ENCODE measurements at places on chromosomes 11 and 22.

GRCh38 chr11:122917311-122917710, 34.8 kb downstream of the JHY start:
- no peak for DNase-seq

DNA sequence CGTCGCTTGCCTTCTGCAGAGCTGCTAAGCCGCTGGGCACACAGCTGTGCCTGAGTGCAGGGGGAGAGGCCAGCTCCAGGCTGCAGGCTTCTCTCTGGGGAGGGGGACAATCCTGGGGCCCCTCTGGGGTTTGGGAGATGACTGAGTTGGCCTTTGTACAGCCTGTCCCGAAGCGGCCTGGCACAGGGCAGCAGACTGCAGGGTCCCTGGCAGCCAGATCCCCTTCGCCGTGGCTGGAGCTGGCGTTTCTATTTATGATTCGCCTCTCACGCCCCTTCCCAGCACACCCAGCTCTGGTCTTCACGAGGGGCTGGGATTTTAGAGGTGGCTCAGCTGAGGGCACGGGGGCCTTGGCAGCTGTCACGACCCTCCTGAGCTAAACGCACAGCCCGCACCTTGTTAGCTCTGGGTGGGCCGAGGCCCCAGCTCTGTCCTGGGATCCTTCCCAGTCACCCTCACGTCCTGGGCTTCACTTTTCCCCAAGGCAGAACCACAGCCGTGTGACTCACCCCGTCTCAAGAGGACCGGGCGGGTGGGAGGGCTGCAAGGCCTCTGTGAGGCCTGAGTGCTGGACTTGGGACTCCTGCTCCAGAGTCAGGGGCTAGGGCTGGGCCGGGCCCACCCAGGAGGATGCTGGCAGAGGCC, 18.4 kb downstream of the OSBPL5 start:
- no peak for DNase-seq

- DNase-seq = no peak
Observed at GRCh38 chr22:32909581-32910428, 108.3 kb downstream of the TIMP3 start.

GRCh38 chr11:104366321-104366734, 202.4 kb upstream of the PDGFD start:
- no peak for DNase-seq

DNA sequence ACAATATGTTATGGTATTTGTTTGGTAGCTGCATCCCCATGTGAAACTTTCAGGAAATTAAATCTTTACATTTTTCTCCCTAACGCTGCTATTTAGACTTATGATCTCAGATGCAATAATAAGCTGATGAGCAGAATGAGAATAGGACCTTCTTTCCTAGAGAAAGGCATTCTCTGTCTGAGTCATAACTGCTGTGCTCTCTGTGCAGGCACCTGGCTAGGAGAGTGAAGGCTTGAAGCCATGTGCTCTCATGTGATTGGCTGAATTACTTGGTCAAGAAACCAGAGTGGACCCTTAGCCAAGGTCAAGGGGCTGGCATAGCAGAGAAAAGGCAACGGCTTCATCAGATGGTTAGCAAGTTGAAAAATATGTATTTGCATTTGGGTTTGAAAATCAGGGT, 185.0 kb downstream of the ADAMTS15 start:
- DNase-seq = no peak

DNA sequence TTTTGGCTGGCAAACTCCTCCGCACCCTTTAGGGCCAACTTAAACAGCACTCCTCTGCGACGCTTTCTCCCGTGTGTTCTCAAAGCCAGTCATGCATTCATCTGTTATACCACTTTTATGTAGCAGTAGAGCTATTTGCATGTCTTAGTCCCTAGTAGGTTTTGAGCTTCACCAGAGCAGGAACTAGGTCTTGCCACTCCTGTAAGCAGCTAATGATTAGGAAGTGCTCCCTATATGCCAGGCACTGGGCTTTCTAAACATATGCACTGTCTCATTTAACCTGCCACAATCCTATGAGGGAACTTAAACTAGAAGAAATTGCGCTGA, 180.8 kb downstream of the DBX1 start:
- no peak for DNase-seq
